SK-N-DZ (cell line): ENCODE measurements at places on chromosomes 7 and 10.

GRCh38 chr10:111290649-111291048 is 213.8 kb downstream of the ADRA2A start:
- DNase-seq: no peak

- DNase-seq: no peak
These were observed 72.9 kb downstream of the ATE1 start for GRCh38 chr10:121854809-121855445.

- DNase-seq: peak; percentile 75
These were observed 2.8 kb downstream of the UPK3B start for GRCh38 chr7:76512941-76513816.

- no peak for DNase-seq
These were observed 55.6 kb upstream of the SKAP2 start for GRCh38 chr7:26919906-26920493.

DNA sequence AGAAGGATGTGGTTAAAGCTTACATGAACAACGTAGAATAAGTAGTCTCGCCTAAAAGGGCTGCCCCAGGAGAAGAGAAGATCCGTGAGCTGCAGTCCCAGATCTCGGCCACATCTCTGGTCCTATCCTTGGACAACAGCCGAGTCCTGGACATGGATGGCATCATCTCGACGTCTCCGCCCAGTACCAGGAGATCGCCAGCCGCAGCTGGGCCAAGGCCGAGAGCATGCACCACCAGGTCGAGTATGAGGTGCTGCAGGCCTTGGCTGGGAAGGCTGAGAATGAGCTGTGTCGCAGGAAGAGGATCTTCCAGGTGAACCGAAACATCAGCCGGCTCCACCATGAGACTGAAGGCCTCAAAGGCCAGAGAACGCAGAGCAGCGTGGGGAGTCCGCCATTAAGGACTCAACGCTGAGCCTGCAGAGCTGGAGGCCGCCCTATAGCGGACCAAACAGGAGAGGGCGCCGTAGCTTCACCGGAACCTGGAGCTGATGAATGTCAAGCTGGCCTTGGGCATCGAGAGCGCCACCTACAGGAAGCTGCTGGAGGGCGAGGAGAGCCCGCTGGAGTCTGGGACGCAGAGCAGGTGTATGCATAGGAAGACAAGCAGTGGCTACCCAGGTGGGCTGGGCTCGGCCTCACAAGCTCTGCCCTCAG is 22.2 kb downstream of the LIPK start:
- peak; percentile 11 for DNase-seq

DNA sequence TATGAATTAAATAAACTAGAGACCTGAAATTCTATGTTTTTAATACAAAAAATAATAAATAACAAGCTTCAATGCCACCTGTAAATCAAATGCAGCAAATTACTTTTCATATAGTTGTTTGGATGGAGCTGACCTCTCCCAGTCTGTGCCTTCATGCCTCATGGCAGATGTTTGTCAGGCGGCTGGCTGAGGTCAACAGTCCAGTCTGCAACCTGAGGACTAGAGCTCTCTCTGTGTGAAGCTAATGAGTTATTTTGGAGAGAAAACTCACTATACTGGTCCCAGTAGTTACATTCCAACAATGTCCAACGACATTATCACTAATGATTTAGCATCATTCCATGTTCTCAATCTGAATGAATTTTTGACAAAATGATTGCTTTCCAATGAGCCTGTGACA is 746.2 kb upstream of the POM121L12 start:
- DNase-seq: no peak

- DNase-seq: no peak
These were observed 79.0 kb downstream of the KIAA1549 start for GRCh38 chr7:138902161-138902560.

DNA sequence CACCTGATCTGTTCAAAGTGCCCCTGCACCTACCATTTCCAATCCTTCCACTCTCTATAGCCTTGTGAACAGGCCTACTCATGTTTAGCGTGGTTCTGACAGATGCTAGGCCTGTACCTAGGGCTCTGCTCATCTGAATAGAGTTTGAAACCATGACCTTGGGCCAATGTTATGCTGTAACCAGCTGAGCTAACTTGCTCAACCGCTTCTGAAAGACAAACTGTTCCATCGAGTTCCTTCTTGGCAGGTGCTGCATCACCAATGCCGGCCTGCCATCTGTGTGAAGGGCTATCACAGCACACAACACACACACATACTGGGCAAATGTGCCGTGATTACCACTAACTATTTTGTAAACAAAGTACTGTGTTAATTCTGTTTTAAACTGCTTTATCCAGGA is 419.0 kb upstream of the GALNT17 start:
- DNase-seq: no peak
